Activated CD4-positive, alpha-beta memory T cell treated with anti-CD3 and anti-CD28 coated beads, Interleukin-2, amount 10 ng/mL, durations not matched to agents 7 days and 5 days (primary cell): ENCODE measurements at places on chromosomes 12 and 14.
A peak's percentile ranks its signal among the peaks of the same experiment; 100 is the strongest.

- DNase-seq = no peak
These were observed 243.2 kb downstream of the ADAMTS20 start for GRCh38 chr12:43308776-43309175.

DNA sequence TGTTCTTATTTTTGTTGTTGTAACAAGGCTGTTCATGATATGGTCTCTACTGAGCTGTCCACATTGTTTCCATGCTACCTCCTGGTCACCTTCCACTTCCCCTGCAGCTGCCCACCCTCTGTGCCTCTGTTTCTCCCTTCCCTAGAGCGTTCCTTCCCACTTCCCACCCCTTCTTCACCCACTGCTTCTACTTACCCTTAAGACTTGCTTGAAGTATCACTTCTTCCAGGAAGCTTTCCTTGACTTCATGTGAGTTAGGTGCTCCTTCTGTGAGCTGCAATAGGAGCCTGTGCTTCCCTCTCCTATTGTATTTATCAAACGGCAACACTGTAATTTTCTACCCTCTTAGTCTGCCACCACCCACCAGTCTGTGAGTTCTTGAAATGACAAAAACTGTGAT is 286.8 kb upstream of the AMIGO2 start:
- DNase-seq = no peak

- DNase-seq = no peak
These were observed 1.9 kb upstream of the RAB35 start for GRCh38 chr12:120118321-120119061.

GRCh38 chr12:105229371-105229770 is 6.6 kb downstream of the APPL2 start:
- no peak for DNase-seq

- DNase-seq = no peak
These were observed 6.3 kb downstream of the B4GALNT3 start for GRCh38 chr12:466039-466438.

- DNase-seq = peak; percentile 72
These were observed 1104.1 kb upstream of the TMEM132C start for GRCh38 chr12:127162902-127163301.

DNA sequence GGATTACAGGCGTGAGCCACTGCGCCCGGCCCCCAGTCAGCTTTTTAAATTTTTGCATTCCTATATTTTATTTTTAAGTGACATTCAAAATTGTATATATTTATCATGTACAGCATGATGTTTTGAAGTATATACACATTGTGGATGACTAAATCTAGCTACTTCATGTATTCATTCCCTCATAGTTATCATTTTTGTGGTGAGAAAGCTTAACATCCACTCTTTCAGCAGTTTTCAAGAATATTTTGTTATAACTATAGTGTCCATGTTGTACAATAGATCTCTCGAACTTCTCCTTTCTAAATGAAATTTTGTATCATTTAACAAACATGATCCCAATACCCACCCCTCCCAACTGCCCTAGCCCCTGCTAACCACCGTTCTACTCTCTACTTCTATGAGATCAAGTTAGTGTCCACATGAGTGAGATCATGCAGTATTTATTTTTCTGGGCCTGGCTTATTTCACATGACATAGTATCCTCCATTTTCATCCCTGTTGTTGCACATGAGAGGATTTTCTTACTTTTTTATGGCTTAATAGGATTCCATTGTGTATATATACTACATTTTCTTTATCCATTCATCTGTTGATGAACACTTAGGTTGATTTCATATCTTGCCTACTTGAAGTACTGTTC is 8.8 kb upstream of the HEBP1 start:
- DNase-seq = no peak

- DNase-seq = no peak
These were observed 17.2 kb downstream of the NKX2-1 start for GRCh38 chr14:36502558-36503508.

DNA sequence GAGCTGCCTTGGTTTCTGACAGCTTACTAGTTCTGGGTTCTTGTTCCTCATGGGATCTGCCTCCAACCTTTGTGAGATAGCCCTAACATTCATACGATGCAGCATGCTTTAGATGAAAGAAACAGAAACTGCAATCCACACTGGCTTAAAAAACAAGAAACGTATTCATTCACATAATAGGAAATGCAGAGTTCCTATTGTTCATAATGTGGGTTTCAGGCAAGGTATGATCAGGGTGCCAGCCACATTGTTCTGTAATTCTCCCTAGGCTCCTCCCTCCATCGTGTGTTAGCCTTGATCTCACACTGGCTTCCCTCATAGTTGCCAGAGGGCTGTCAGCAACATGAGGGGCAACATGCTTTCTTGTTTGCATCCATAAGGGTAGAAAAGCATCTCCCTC is 2.7 kb upstream of the CCDC63 start:
- no peak for DNase-seq

GRCh38 chr14:92039063-92039718 is 668 bp downstream of the TRIP11 start:
- peak; percentile 19 for DNase-seq

DNA sequence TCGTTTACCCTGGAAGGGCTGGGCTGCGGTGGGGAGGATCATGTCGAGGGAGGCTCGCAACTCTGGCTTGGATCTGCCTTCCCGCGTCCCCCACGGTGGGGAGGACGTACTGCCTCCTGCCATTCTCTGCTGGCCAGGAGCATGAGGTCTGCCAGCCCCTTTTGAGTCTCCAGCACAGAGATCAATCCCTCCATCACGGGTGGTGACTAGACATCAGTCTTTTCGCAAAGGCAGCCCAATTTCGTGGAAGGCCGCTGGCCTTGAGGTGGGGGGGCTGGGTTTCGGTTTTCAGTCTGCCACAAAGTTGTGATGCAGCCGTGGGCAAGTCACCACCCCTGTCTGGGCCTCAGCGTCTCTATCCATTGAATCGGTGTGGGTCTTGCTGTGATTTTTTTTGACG is 62.2 kb downstream of the PRMT8 start:
- DNase-seq = no peak

GRCh38 chr12:102602521-102602920 is 122.2 kb upstream of the IGF1 start:
- DNase-seq = no peak

- peak; percentile 46 for DNase-seq
These were observed at the start of gene JAG2 for GRCh38 chr14:105168496-105168978. TSS of gene JAG2 (minus strand) at chr14:105168776. CDS start at chr14:105168420, 356 bp downstream.

- DNase-seq = peak; percentile 40
These were observed 21.1 kb upstream of the KCNA5 start for GRCh38 chr12:5022465-5023061.

DNA sequence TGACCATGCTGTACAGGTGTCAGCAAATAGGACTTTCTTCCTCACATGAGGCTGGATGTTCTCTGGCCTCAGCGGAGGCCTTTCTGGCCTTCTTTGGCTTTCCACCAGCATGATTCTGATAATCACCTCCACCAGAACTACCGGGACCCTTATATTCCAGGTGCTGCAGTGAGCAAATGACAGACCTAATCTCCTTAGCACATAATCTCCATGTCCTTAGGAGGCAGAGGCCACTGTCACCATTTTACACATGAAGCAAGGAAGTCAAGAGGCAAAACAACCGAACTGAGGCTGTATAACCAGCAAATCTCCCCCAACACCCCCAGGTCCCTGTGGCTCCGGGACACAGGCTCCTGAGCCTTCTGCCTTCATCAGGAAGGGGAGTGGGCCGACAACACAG is 91.2 kb downstream of the ITPK1 start:
- no peak for DNase-seq

- DNase-seq = no peak
These were observed 518.2 kb downstream of the TMEM132D start for GRCh38 chr12:129385637-129385990.

DNA sequence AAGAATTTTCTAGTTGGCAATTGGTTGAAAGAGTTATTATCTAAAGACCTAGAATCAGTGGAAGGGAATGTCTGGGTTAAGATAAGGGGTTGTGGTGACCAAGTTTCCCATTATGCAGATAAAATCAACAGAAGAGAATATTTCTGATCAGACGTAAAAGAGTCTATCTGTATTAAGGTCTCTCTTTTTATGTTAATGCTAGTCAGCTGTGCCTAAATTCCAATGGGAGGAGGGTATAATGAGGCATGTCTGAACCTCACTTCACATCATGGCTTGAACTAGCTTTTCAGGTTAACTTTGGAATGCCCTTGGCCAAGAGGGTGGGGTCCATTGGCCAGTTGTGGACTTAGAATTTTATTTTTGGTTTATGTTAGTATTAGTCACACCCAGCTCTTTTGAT is 34.3 kb upstream of the CHST11 start:
- DNase-seq = no peak

DNA sequence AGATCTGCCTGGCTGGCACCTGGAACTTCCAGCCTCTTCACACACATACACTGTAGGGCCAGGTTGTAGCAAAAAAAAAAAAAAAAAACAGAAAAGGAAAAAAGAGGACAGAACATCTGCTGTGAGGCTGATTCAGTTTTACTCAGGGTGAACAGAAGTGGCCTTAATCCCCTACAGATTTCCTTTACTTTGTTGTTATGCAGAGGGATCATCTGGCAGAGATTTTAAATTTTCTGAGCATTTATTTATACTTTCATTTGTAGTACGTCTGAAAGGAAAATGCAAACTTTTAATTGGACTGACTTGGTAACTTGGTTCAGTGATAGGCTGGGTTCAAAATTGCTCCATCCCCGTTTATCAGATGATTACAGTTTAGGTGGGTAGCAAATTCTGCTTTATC is 50.8 kb upstream of the PRICKLE1 start:
- DNase-seq = no peak

DNA sequence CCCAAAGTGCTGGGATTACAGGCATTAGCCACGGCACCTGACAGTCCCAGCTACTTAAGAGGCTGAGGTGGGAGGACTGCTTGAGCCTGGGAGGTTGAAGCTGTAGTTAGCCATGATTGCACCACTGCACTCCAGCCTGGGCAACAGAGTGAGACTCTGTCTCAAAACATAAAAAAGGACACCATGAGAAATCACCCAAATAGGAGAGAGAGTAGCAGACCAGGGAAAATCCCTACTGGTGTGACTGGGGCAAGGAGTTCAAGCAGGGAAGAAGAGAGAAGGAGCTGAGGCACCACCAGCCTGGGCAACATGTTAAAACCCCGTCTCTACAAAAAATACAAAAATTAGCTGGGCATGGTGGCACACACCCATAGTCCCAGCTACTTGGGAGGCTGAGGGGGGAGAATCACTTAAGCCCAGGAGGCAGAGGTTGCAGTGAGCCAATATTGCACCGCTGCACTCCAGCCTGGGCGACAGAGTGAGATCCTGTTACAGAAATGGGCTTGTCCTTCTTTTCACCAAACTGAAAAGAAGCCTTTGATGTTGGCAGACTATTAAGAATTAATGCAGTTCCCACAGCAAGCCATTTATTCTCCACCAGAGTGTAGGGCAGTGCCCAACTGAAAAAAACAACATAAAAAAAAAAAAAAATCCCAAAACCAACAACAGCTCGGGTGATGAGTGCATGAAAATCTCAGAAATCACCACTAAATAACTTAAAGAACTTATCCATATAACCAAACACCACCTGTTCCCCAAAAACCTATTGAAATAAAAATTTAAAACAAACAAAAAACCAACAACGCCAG is 4.5 kb upstream of the SRSF9 start:
- no peak for DNase-seq

- no peak for DNase-seq
These were observed 89.9 kb downstream of the SLC24A4 start for GRCh38 chr14:92412912-92413311.

- no peak for DNase-seq
These were observed 8.3 kb downstream of the CEP128 start for GRCh38 chr14:80933282-80933681.

DNA sequence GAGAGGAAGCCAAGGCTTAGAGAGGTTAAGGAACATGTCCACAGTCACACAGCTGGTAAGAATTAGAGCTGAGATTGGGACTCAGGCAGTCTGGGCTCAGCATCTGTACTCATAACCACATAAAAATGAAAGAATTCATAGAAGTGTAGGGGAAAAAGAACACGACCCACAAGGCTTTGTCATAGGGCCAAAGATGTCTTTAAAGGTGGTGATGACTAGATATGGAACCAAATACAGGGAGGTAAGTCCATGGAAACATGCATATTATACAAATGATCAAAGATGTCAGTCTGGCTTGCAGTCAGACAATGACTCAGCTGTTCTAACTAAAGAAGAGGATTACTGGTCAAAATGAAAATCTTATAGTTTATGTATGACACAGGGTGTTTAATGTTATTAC is 7.2 kb upstream of the SSPN start:
- DNase-seq = no peak

DNA sequence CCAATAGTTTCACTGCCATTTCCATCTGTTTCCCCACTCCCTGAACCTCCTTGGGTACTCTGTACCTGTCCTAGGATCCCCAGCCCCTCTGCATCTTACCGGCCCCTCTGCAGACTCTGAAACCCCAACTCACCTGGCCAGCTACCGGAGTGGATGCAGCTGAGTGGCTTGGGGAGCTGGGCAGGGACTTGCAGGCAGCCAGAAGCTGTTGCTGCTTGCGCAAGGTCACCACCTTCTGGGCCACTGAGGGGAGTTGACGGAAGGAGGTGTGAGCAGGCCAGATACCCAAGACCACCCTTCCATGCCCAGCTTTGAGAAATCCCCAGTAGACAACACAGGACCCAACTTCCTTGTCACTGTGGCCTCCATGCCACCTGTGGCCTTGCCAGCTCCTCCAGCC is 6.3 kb downstream of the AGAP2 start:
- DNase-seq = no peak

DNA sequence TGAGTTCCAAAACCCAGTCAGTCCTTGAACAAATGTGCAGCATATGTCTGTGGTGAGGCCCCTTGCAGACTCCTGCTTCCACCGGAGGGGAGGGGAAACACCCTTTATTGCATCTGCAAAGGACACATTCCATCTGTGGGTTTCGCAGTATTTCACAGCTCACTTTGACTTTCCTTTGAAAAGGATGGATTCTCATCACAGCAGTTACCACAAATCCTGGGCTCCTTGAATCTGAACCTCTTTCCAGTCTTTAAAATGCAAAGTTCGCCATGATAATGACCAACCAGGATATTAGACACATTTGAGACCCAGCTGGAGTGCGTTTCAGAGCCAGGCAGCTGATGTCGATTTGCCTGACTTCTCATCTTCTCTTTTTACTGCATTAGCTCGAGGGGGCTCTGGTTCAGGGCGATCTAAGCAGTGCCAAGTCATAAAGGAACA is 242.4 kb downstream of the SLC15A4 start:
- no peak for DNase-seq

DNA sequence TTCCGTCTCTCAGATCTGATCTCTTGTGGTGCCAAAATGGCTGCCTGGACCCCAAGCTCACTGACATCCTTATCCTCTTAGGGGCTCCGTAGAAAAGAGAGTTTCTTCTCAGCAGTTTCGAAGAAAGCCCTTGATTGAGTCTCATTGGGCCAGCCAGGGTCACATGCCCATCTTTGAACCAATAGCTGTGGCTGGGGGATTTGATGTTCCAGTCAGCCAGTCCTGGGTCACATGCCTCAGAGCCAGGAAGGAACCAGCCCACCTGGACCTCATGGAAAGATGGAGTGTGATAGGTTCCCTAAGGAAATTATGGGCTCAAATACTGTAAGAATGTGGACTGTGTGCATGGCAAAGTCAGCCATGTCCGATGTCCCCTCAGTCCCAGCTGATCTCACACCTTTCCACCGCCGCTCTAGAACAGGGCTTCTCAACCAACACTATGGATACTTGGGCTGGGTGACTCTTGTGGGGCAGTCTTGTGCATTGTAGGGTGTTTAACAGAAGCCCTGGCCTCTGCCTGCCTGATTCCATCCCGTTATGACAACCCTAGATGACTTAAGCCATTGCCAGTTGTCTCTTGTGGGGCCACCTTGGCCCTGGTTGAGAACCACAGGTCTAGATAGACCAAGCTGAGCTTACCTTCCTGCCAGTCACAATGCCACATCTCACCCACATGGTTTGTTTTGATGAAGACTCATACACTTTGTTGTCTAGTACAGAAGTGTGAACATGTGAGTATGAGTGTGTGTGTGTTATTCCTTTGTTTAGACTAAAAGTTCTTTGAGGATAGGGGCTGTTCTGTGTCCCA is 163.9 kb downstream of the ADGRD1 start:
- DNase-seq = no peak
